Activated CD4-positive, alpha-beta memory T cell treated with anti-CD3 and anti-CD28 coated beads for 36 hours (primary cell): ENCODE measurements at places on chromosomes 6 and 20. TPM values are rescaled to one million over a fixed set of nuclear protein-coding genes. Genes with fewer than 3 reads are reported as not detected.

Gene MUC21
- not detected for total RNA-seq

GRCh38 chr6:98382246-98382645 lies 452.1 kb upstream of the POU3F2 start:
- H3K4me3 ChIP-seq, result no peak overlapping the region
- H3K36me3 ChIP-seq, result no peaks in the 10 kb centered on the region
- no peaks in the 10 kb centered on the region for H3K27me3 ChIP-seq
- no peaks in the 10 kb centered on the region for H3K4me1 ChIP-seq

Gene TBP
- 22.3 TPM for total RNA-seq

Gene DACT2
- not detected for total RNA-seq

GRCh38 chr20:845941-846893 lies 12.7 kb downstream of the FAM110A start:
- DNase-seq, result peak; percentile 18
- peaks cover 10% of the 10 kb centered on the region for H3K36me3 ChIP-seq
- no peaks in the 10 kb centered on the region for H3K27me3 ChIP-seq
- peaks cover 59% of the 10 kb centered on the region for H3K4me1 ChIP-seq
- peak overlapping the region; percentile 77 for H3K4me3 ChIP-seq

DNA sequence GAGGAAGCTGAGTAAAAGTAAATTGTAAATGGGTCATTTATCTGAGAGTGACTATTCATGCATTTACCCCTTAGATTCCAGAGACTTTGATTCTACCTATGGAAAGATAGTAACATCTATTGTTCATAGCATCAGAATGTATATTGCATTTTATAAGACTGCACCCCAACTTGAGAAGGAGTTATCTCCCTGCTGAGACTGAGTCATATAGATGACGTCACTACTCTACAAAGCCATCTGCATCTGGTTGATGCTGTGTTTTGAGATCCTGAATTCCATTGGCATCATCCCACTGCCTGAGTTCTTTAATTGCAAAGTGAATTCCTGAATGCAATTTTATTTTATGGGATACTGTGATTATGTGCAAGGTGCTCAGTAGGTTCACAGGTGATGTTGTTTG lies 444.0 kb upstream of the SLC35B3 start:
- no peak overlapping the region for H3K27ac ChIP-seq
- H3K4me1 ChIP-seq, result no peaks in the 10 kb centered on the region
- no peak for DNase-seq
- H3K4me3 ChIP-seq, result no peak overlapping the region
- H3K36me3 ChIP-seq, result no peaks in the 10 kb centered on the region

GRCh38 chr20:43942667-43943285 lies 28.1 kb downstream of the TOX2 start:
- H3K27me3 ChIP-seq, result peaks cover 18% of the 10 kb centered on the region
- peak overlapping the region; percentile 16 for H3K4me3 ChIP-seq
- no peaks in the 10 kb centered on the region for H3K36me3 ChIP-seq
- H3K4me1 ChIP-seq, result peaks cover 58% of the 10 kb centered on the region

- H3K36me3 ChIP-seq, result no peaks in the 10 kb centered on the region
- no peak overlapping the region for H3K27ac ChIP-seq
- no peaks in the 10 kb centered on the region for H3K4me1 ChIP-seq
- no peak for DNase-seq
- no peaks in the 10 kb centered on the region for H3K27me3 ChIP-seq
- no peak overlapping the region for H3K4me3 ChIP-seq
These were observed 1622.8 kb downstream of the HACE1 start for GRCh38 chr6:103236923-103237322.

Gene GRM4
- total RNA-seq, result not detected

Gene CALHM5
- total RNA-seq, result not detected

GRCh38 chr20:58737198-58737597 lies 44.6 kb downstream of the NPEPL1 start:
- no peak for DNase-seq
- H3K36me3 ChIP-seq, result no peaks in the 10 kb centered on the region
- no peaks in the 10 kb centered on the region for H3K4me1 ChIP-seq
- peaks cover 27% of the 10 kb centered on the region for H3K27me3 ChIP-seq
- no peak overlapping the region for H3K4me3 ChIP-seq

DNA sequence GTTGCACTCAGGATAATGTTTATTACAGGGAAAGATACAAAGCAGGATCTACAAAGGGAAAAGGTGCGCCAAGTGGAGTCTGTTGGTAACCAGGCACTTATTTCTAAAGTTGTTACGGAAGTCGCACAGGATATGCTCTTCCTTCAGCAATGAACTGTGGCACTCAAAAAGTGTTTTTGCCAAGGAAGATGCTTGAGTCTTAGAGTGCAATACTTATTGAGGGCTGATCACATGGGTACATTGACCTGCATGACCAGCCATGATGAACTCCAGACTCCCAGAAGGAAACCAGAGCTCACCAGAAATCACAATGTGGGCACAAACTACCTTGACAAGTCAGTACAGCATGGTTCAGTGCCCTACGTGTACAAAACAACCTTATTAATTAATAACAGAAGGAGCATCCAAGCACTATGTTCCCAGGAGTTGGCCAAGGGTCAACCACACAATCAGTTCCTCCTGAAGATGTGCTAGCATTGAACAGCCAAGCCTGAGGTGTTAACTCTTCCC lies 270.7 kb upstream of the TFAP2D start:
- H3K36me3 ChIP-seq, result no peaks in the 10 kb centered on the region
- no peak overlapping the region for H3K27ac ChIP-seq
- H3K27me3 ChIP-seq, result no peaks in the 10 kb centered on the region
- no peak overlapping the region for H3K4me3 ChIP-seq
- no peak for DNase-seq
- H3K4me1 ChIP-seq, result no peaks in the 10 kb centered on the region

GRCh38 chr20:61100489-61100888 lies 151.6 kb upstream of the CDH4 start:
- no peak overlapping the region for H3K4me3 ChIP-seq
- no peak for DNase-seq
- H3K4me1 ChIP-seq, result no peaks in the 10 kb centered on the region
- H3K27ac ChIP-seq, result no peak overlapping the region
- H3K27me3 ChIP-seq, result no peaks in the 10 kb centered on the region

Gene KIAA1755
- total RNA-seq, result not detected

DNA sequence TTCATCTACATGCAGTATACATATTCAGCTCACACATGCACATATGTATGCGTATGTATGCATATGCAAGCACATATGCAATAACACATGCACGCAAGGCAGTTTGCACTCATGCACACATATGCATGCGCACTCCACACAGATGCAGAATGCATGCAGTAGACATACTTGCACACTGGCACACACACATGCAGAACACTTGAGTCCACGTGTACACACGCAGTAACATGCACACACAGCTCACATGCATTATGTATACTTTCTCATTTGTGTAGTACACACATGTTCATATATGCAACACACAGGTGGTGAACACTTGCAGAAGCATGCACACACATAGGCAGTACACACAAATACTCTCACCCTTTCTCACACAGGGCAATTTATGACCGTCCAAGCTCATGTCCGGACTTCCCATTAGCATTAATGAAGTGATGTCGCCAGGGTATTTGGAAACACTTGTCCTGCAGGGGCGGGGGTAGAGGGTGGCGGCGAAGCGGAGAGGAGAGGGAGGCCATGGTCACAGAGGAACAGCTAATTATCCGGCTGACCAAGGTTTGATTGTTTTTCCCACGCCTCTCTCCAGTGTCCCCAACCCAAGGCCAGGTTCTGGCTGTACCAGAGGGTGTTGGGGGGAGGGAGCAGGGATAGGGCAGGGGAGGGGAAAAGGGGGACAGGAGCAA lies 91.3 kb downstream of the VEGFA start:
- no peak for DNase-seq
- peaks cover 10% of the 10 kb centered on the region for H3K27me3 ChIP-seq
- H3K27ac ChIP-seq, result no peak overlapping the region
- no peaks in the 10 kb centered on the region for H3K4me1 ChIP-seq

Gene RIMS1
- not detected for total RNA-seq

DNA sequence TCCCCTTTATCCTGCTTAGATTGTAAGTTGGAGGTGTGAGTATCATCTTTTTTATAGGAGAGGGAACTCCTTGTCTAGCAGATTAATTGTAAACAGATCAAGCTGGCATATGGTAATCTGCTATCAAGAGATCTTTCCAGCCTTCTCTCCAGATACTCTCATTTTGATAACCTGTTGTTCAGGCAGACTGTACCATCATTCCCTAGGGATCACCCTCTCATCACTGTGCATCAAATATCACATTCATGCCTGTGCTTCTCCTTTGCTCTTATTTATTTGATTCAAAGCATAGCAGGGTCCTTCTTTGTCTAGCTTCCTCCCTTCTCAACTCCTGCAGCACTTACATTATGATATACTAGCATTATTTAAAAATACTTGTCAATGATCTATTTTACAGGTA lies 73.8 kb downstream of the LRRC1 start:
- H3K27ac ChIP-seq, result no peak overlapping the region
- H3K27me3 ChIP-seq, result no peaks in the 10 kb centered on the region
- no peak overlapping the region for H3K4me3 ChIP-seq

Gene EDN1
- not detected for total RNA-seq

DNA sequence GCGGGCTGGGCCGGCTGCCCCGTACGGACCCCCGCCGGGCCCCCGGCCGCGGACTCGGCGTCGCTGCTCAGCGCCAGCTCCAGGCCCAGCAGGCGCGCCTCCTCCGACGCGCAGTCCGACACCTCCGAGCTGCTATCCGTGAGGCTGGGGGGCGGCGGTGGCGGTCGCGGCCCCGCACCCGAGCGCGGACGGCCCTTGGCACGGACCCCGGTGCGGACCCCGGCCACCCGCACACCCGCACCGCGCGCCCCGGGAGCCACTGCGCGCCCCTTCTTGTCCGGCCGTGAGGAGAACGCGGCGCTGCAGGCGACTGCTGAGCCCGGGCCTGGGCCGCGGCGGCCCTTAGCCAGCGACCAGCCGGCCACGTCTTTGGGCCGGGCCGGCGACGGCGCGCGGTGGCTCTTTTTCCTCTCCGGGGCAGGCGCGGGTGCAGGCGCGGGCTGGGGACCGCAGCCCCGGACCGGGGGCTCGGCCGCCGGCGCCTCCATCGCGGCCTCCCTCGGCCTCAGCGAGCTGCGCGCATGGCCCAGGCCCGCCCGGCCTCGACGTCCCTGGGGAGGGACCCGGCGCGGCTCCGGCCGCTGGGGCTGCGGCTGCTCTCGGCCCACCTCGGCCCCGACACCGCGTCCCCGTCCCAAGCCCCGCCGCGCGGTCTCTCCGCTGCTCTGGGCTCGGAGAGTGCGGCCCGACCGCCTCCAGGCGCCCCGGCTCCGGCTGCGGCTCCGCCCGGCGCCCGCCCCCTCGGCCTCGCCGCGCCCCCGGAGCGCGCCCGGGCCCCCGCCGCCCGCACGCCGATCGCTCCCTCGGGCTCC lies 12.9 kb upstream of the TLDC2 start:
- DNase-seq, result no peak
- peaks cover 3% of the 10 kb centered on the region for H3K4me1 ChIP-seq
- H3K27me3 ChIP-seq, result peaks cover 23% of the 10 kb centered on the region

GRCh38 chr20:38229376-38230252 lies 30.9 kb downstream of the KIAA1755 start:
- peaks cover 3% of the 10 kb centered on the region for H3K27me3 ChIP-seq
- H3K4me1 ChIP-seq, result no peaks in the 10 kb centered on the region
- no peak overlapping the region for H3K27ac ChIP-seq
- H3K36me3 ChIP-seq, result no peaks in the 10 kb centered on the region
- no peak for DNase-seq
- no peak overlapping the region for H3K4me3 ChIP-seq

GRCh38 chr20:62063315-62063980 lies 2.2 kb downstream of the TAF4 start:
- no peak for DNase-seq
- H3K27ac ChIP-seq, result no peak overlapping the region
- H3K36me3 ChIP-seq, result peaks cover 5% of the 10 kb centered on the region

Gene DEFB116
- total RNA-seq, result not detected

Gene TFAP2C
- not detected for total RNA-seq

Gene ZSCAN12
- total RNA-seq, result 4.1 TPM

Gene XKR7
- not detected for total RNA-seq

Gene ABHD16B
- not detected for total RNA-seq

Gene KCNK17
- not detected for total RNA-seq

Gene GPX5
- total RNA-seq, result not detected

Gene ARMH2
- not detected for total RNA-seq

Gene CST11
- total RNA-seq, result not detected

DNA sequence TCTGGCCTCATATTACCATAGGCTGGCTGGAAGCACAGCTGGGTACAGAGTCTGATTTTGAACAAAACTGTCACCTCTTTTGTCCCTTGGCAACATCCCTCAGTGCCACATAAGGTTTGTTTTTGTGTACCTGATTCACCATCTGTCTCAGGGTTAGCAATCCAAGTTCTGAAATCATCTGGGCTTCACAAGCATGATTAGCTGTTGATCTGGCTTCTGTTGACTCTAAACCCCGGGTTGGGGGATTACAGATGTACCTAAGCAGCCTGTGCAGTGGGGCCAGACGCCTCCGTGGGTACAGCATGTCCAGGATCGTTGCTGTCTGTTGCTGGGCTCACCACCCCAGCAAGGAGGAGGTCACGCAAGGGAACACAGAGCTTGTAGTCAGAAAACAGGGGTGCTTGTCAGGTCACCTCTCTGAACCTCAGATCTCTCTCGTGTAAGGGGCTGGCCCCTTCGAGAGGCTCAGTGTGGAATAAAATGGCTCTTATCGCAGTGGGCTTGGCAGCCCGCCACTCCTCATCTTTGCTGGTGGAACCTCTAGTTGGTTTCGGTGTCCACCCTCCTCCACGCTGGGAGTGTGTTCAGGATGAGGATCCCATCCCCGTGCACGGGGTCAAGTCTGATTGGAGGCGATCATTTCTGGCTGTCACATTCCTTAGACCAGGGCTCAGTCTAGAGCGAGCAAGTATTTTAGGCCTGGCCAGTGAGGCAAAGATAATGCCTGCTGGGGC lies 39.2 kb upstream of the ZNF831 start:
- H3K27ac ChIP-seq, result peak overlapping the region; percentile 94
- H3K4me1 ChIP-seq, result peaks cover 54% of the 10 kb centered on the region
- no peak for DNase-seq
- peak overlapping the region; percentile 17 for H3K4me3 ChIP-seq
- H3K27me3 ChIP-seq, result no peaks in the 10 kb centered on the region
- peaks cover 3% of the 10 kb centered on the region for H3K36me3 ChIP-seq

DNA sequence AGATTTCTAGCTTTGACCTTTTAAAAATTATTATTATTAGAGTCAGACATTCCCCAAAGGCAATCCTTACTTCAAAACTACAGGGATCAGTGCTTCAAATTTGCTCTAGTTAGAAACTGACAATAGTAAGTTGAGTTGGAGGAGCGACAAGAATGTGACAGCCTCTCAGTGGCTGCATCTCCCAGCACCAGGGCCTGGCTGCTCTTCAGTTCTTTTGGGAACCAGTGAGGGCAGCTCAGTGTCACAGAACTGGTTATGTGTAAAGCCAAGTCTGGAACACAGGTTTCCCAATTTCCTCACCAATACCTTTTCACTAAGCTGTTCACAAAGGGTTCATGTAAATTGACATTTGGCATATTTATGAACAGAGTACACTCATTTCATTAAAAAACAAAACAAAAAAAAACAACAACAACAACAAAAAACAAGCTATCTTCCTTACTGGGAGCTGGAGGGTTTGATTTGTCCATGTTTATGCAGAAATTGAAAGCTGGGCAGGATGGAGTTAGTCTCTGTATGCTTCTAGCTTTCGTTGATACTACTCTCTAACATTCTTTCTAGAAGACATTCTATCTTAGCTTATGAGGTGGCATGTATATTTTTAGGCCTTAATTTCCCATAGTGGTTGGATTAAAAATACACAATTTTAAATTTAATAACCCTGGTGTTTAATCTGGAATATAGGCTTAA lies 95.0 kb downstream of the SAMD5 start:
- H3K36me3 ChIP-seq, result no peaks in the 10 kb centered on the region
- peaks cover 5% of the 10 kb centered on the region for H3K27me3 ChIP-seq
- no peaks in the 10 kb centered on the region for H3K4me1 ChIP-seq
- H3K27ac ChIP-seq, result no peak overlapping the region
